ENCODE measurements at places on chromosomes 1 and 21.

GRCh38 chr21:45423201-45423955 is 18.4 kb downstream of the COL18A1 start:
- no peak for DNase-seq

- DNase-seq: no peak
Observed at GRCh38 chr1:36520771-36521420, 38.2 kb upstream of the CSF3R start.

DNA sequence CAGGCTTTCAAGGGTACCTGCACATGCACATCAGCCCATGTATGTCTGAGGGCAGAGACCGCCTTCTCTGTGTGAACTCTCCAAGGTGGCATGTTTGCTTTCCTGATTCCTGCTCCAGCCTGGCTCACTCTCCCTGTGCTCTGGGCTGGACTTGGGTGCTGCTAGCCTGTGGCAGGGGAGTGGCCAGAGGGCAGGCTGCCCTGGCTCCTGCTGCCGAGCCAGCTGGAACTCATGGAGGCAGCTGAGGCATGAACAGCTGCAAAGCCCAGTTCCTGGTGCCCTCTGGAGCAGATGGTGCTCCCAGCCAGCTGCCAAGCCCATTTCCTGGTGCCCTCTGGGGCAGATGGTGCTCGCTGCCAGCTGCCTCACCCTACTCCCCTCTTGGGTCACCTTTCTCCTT is 7.6 kb downstream of the UBL4B start:
- DNase-seq: no peak

DNA sequence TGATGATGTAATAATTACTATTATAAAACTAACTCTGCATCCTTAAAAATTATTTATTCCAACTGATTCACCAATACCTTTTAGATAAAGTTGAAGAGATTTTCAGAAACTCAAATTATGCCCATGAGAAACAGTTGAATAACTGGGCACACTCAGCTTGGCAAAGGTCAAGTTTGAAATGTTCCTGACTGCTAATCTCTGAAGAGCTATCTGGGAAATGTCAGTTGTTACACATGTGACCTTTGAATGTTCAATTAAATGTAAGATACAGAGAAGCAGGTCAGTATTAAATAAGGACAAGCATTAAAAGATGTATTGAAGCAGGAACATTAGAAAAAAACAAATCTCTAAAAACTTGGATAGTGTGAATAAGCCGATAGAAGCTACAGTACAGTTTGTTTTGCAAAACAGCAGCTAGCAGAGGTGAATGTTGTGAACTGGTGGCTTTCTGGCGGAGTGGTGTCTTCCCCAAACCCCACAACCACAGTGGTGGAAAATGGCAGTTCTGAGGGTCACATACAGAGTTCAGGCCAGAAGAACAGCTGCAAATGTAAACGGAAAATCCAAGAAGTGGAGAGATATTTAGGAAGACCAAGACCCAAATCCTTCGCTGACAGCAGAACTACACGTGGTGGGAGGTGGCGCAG is 61.9 kb upstream of the SLC5A9 start:
- DNase-seq: no peak

DNA sequence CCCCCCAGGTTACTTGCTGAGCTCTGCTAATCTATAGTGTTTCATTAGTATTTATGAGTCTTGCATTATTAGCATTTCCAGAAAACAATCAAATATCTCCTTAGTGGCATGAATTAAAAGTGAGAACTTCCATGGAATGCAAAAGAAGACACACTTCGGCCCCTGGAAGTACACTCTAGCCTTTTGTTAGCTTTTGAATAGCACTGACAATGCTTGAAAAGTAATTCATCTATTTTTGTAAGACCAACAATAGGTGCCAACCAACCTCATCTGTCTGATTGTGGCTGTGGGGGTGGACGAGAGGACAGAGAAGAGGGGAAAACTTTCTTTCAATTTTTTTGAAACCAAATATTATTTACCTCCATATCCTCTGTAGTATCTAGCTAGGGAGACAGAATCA is 27.8 kb downstream of the KIAA0040 start:
- no peak for DNase-seq

DNA sequence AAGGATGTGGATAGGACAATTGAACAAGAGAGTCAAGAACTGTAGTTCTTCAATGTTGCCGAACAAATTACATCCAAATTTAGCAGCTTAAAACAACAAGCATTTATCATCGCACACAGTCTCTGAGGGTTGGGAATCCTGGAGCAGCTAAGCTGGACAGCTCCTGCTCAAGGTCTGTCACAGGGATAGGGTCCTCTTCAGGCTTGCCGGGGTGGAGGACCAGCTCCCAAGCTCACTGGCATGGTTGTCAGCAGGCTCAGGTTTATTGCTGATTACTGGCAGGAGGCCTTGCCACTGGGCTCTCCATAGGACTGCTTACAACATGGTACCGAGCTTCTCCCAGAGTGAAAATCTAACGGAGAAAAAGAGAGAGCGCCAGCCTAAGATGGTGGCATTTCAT is 22.1 kb upstream of the COX20 start:
- no peak for DNase-seq

DNA sequence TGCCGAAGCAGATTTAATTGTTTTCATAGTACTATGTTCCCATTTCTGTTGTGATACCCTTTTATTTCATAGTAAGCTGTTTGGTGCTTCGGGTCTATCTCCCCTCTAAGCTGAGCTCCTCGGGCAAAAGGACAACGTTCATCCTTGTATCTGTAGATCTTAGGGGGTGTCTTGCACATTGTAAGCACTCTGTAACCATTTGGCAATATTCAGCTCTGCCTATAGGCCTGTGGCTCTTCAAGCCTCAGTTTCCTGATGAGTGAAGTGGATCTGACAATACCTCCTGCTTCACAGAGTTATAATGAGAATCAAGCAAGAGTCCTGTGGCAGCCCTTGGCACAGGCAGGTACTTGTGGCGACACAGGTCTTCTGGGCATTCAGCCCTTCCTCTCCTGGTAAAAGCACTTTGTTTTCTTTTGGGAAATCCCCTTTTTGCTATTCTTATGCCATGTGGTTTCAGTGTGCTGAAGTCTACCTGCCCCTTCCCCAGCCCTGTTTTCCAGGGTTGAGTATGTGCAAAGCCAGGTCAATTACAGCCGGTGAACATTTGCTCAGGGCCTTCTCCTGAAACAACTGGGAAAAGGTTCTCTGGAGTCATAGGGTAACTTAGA is 8.5 kb upstream of the EXO1 start:
- DNase-seq: no peak

DNA sequence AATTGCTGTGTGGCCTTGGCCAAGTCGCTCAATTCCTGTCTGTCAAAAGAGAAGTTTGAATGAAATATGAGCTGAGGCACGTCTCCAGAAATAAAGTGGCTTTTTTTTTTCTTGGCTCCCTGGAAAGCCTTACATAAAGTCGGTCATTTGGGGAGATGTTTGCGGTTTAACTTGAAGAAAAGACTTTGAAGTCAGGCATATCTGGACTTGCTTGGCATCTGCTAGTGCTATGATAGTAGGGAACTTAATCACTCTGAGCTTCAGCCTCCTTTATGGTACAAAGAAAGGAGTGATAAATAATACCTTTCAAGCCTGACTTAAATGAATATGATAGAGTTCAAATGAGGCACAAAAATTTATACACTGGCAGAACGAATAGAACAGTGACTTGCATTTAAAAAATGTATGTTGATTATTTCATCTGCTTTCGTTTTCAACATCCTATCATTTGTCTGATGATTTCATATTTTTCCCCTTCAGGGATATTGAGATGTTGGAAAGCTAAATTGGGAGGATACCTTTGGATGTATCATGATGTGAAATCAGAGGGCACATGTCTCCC is 60.2 kb downstream of the FASLG start:
- DNase-seq: no peak

DNA sequence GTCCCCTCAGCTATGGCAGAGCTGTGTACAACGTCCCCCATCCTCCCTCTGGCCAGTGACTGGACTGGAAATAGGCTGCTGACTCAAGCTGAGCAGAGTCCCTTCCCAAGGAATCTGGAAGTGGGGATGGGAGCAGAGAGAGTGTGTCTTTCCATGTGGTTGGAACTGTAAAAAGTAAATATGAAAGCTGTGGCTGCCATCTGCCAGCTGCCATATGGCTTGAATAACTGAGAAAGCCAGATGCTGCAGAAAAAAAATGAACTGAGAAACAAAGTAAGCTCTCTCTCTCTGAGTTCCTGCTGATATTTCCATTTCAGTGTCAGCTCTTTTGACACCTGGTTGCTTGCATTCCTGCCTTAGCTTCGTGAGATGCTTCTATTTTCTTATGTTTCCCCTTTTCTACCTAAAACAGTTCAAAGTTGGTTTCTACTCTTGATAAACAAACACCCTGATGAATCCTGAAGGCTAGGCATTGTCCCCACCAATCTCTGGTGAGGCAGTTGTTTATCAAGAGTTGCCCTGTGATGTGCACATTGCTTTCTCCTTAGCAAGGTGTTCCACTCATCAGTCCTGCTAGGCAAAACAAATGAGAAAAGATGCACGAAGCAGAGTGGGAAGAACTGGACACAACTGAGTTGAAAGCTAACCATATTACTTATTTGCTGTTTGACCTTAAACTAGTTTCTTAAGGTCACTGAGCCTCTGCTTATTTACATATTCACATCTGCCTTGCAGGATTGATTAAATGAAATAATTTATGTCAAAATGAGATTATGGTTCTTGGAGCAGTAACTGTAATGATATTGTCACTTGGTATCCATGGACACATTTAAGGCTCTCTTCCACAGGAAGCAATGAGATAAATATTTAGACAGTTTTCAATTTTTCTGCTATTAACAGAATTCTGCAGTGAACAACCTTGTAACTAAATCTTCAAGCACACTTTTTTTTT is 16.6 kb upstream of the DR1 start:
- DNase-seq: no peak

GRCh38 chr21:44074315-44074958 is 32.8 kb upstream of the PWP2 start:
- no peak for DNase-seq

- DNase-seq: peak; percentile 36
Observed at GRCh38 chr1:28172713-28173150, 3.8 kb downstream of the PTAFR start.

GRCh38 chr1:56575865-56576264 is 3.5 kb downstream of the PLPP3 start:
- no peak for DNase-seq

DNA sequence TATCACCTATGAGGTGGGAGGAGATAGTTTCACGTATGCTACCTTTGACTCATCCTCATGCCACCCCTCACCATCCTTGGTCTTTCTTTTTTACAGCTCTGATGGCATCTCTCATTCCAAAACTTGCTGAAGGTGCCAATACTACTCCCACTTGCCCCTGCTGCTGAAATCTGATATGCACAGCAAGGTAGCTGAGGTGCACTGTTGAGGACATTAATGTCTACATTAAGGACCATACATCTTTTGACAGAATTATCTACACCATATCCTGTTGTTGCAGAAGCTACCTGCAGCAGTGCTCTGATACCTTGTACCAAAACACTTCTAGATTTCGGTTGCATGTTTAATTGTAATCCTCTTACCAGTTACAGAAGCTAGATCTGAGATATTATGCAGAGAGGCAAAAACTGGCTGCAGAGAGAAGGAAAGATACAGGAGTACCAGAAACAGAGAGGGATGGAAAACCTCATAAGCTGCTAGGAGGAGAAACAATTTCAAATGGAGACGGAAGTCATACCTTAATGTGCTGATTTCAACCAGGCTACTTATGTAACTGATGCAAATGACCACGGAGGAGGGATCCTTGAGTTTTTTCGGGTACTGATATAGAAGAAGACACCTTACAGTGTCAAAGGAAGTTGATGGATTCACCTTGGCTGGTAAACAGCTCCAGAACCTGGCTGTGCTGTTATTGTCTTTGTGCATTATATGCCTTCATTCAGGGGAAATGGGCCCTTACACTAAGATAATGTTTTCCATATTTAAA is 19.3 kb upstream of the PTPRC start:
- DNase-seq: no peak

DNA sequence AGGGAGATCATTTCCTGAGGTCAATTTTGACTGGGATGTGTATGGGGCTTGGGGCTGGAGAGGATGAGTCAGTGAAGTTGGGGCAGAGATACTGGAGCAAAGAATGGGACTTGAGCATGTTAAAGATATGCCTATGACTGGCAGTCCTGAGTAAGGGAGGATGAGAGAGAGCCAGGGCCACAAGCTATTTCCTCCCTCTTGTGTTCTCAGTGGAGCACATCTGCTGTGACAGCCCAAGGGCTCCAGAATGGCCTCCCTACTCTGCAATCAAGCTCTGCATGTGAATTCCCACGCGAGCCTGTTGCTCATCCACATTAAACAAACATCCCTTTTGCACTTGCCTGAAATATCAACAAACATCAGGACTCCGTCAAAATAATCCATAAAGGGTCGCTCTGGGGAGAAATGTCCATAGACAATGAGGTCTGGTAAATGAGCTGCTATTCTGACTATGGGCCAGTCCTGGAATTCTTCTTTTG is 9.2 kb downstream of the ADCY10 start:
- no peak for DNase-seq

DNA sequence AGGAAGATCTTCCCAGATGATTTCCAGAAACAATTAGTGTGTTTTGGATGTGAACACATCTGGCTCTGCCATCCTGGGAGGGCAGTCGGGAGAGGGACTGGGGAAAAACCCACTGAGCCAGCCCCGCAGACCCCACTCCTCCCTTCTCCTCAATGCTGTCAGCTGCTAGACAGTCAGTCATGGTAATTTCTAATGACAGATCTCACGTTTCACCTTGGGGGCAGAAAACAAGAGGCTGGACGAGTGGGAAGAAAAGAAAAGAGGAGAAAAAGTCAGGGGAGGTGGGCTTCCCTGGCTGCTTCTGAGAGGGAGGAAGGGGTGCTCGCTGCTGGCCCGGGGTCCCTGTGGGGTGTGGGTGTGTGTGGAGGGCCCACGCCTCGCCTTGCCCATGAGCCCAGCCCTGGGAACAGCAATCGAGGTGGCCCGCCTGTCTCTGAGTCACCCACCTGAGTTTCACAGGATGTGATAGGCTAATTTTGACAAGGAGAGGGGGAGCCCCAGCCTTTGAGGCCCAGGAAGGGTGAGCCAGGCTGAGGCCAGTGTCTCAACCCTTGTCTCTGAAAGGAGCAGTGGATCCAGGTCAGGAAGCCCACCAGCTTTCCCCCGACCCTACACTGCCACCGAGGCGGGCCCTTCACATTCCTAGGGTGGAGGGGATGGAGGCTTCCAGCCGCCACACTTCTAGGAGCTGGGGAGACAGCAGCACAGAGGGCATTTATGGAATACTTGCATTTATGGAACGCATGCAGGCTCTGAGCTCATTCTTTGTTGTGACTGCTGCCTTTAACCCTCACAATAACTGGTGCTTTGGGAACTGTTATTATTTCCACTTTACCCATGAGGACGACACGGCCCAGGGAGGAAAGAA is 49.1 kb upstream of the IFNLR1 start:
- DNase-seq: peak; percentile 64

DNA sequence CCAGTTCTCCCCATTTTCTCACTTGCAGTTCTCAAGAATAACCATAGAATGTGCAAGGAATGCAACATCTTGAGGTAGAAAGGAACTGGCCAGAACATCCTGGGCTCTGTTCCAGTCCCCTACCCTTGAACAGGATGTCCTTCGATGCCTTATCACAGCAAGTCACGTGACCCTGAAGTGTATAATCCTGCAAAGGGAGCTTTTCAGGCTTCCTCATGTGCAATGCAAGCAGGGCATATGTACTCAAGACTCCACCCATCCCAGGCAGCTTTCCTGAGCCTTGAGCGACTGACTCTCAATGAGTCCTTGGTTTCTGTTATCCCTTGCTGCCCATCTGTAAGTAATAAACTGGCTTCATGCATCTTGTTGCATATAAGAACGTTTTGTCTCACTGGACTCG is 311.0 kb downstream of the MRPL39 start:
- DNase-seq: no peak

Measured in stimulated activated CD4-positive, alpha-beta T cell treated with anti-CD3 and anti-CD28 coated beads, Interleukin-2, amount 100 ng/mL, for 24 hours (primary cell).